Heart right ventricle (tissue), 16 donors: ENCODE measurements at places on chromosomes 5 and 9.

DNA sequence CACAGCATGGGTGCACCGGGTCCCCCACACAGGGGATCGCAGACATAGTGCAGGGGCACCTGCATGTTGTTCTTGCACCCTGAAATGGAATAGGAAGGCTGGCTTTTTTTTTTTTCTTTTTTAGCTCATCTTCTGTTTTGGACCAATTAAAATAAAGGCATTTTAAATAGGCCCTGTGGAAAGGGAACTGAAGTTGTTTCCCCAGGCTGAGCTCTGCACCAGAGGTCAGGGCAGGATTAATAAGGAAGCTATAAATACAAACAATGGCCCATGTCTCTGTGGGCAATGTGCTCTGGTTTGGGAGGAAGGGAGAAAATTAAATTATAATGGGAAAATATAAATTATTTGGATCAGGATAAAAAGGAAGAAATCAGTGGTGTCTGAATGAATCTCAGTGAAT lies 21.2 kb upstream of the KCNMB1 start:
- no peak for DNase-seq

DNA sequence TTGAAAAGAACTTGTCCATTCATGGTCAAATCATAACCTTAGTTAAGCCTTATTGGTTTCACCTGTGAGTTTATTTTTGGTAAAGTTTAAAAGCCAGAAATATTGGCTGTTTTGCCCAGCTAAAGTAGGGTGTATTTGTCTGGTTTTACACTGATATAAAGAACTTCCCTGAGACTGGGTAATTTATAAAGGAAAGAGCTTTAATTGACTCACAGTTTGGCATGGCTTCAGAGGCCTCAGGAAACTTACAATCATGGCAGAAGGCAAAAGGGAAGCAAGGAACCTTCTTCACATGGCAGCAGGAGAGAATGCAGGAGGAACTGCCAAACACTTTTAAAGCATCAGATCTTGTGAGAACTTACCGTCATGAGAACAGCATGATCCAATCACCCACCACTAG lies 55.3 kb downstream of the JAKMIP2 start:
- no peak for DNase-seq

GRCh38 chr5:30392897-30393296 lies 800.6 kb upstream of the CDH6 start:
- no peak for DNase-seq

- no peak for DNase-seq
Observed at GRCh38 chr5:12019306-12019705, 115.1 kb upstream of the CTNND2 start.

DNA sequence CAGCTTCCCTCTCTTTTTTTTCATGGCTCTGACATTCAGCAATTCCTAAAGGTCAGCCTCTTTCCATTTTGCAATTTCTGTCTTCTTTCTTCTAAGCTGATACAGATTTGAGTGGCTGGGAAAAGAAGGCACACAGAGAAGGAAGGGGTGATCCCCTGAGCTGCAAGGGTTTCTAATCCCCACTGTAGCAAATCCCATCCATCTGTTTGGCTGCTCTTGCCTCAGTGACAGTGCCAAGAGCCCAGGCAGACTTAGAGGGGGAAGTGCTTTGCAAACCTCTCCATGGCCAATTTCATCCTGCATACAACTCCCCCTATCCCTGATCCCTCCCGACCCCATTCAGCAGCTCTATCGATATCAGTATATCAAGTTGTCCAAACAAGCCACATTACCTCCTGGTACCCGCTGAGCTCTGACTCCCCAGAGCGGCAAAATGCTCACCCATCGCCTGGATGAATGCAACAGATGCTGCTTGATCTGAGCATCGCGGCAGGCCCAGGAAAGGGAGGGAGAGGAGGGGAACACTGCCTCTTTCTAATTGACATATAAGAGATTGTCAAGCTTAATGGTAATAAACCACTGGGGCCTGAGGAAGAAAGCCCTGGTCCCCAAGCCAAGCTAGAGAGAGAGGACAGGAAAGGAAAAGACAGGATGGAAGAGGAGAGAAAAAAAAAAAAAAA lies 268.9 kb downstream of the ASTN2 start:
- DNase-seq: no peak

GRCh38 chr5:4661326-4661725 lies 478.8 kb upstream of the ADAMTS16 start:
- DNase-seq: no peak

DNA sequence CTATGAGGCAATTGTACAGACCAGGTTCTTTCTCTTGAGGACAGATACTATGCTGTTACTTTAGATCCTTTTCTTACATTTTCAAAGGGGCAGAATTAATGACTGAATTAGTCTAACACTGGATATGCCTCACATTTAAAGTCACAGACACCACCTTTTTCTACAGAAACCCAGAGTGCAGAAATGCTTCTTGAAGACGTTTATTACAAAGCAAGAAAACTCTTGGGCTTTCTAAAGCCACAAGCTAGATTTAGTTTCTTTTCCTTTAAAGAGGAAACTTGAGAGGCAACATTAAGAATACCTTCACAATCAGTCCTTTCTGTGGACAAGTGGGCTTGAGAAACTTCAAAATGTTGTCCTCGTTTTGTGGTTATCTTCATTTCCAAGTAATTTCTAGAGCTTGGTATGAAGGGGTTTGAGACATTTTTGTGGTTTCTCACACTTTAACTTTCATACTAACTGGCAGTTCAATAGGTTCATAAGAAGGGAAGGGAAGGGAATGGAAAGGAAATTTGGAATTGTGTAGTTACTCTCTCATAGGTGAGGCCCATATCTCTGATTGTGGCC lies 527.4 kb downstream of the RASEF start:
- no peak for DNase-seq

DNA sequence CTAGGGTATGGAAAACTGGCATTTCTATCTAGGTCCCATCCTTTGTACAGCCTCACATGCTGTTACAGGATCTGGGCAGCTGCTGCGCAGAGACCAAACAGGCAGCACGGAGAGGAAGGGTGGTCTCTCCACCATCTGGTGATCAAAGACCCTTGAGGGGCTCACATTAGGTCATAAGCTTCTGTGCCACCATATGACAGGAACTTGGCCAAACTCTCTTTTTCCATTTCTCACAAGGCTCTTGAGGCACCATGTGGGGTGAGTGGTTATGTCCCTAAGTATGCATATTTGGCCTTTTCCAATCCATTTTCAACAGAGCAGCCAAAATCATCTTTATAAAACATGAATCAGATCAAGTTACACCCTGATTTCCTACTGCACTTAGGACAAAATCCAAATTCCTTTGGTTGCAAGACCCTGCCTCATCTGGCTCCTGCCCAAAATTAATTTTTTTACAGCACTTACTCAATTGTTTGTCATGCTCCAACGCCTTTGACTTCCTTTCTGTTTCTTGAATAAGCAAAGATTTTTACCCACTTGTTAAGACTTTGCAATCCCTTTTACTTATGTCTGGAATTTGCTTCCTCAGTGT lies 730.0 kb downstream of the MAT2B start:
- DNase-seq: no peak

GRCh38 chr5:175741556-175741955 lies 83.7 kb downstream of the HRH2 start:
- DNase-seq: no peak

DNA sequence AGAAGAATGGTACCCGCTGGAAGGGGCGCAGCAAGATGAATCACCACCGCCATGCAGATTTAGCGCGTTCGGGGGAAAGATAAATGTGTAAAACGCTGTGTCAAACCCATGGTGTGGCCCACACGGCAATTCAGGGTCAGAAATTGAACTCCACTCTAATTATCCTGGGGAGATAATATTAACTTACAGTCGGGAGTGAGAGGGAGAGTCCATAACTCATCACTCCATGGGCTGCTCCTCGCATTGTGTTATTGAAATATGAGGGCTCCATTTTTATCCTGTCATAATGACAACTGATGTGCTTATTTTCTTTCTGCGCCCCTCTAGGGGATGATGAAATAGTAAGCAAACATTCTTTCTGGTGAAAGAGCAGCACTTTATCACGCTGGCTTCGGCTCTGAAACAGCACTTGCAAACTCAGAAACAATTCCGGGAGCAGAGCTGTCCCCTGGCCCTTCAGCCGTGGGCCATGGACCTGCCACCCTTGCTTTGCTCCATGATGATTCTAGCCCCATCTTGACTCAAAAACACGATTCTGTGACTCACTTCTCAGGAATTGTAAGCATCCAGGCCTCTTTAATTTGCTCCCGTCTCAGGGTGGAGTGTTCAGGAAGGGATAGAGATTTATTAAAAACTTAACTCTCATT lies 431.6 kb downstream of the IRX1 start:
- no peak for DNase-seq

DNA sequence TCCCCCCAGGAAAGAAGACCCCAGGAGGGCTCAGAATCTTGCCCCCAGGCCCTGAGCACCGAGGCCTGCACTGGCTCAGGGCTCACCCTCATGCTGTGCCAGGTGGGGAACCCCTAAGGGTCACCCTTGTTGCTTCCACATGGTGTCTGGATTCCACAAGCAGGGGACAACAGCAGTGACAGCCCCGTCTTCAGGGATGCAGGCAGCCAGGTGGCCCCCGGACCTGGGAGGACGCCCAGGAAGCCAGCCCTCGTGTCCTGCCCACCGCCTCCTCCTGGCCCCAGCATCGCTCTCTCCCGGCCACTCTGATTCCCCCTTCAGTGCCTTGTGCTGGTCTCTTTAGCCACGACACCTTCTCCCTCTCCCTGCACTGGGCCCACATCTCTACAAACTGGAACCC lies 60.0 kb upstream of the SARDH start:
- no peak for DNase-seq

DNA sequence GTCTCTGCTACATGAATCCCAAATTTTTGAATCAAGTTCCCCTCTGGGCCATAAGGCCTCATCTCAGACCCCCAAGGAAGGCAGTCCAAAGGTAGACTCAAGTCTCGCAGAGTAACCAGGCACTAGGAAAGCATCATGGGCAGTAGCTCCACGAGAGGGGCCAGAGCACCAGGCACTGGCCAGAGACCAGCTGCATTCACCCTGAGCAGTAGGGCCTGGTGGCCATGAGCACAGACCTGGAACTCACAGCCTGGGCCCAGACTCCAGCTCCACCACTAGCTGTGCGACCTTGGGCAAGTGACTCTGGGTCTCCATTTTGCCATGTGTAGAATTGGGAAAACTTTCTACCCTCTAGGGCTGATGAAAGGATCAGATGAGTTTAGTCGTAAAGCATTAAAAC lies 28.5 kb downstream of the NANS start:
- no peak for DNase-seq

DNA sequence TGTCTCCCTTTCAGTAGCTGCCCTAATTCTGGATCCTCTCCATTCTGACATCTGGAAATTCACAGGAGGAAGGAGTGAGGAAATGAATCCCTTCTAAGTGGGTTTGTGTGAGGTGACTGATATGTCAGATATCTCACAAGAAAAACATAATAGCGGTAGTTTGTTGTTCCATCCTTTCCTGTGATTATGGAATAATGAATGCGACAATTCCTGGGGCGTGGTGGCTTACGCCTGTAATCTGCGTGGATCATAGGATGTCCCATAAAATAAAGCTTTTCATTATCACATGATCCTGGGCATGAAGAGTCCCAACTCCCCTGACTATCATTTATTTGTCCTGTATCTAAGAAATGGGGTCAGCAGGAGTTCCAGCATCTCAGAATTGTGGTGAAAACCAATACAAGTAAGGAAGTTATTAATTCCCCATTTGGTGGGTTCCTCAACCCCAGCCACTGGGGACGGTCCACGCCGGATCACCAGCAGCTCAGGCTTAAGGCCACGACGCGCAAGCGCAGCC lies 375 bp upstream of the C5orf24 start:
- DNase-seq: no peak

GRCh38 chr9:100072805-100073204 lies 26.0 kb downstream of the ERP44 start:
- no peak for DNase-seq

GRCh38 chr5:30405821-30406220 lies 787.7 kb upstream of the CDH6 start:
- DNase-seq: no peak

DNA sequence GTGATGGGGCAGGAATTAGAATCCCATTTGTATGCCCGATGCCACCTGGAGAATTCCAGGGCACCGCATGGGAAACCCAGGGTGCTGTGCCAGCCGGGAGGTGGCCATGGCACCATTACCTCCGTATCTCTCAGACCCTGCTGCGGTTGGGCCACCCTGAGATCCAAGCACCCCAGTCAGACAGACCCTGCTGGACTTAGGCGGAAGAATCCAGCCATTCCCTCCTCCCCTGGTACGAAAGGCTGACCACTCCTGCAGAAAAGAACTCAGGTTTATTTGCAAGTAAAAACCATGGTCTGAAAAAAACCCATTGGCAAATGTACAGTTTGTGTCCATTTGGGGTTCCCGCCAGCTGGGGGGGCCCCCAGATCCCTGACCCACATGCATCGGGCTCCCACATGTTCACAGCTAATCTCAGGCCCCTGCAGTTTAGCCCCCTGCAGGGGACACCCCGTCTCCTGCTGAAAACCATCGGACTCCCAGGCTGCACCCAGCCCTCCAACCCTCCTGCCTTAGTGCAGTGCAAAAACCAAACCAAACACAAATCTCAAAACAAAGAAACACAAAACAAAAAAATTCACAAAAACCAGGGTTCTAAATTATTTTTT lies 23.6 kb upstream of the SARDH start:
- peak; percentile 2 for DNase-seq

GRCh38 chr5:10645146-10645545 lies 81.3 kb downstream of the ANKRD33B start:
- no peak for DNase-seq

DNA sequence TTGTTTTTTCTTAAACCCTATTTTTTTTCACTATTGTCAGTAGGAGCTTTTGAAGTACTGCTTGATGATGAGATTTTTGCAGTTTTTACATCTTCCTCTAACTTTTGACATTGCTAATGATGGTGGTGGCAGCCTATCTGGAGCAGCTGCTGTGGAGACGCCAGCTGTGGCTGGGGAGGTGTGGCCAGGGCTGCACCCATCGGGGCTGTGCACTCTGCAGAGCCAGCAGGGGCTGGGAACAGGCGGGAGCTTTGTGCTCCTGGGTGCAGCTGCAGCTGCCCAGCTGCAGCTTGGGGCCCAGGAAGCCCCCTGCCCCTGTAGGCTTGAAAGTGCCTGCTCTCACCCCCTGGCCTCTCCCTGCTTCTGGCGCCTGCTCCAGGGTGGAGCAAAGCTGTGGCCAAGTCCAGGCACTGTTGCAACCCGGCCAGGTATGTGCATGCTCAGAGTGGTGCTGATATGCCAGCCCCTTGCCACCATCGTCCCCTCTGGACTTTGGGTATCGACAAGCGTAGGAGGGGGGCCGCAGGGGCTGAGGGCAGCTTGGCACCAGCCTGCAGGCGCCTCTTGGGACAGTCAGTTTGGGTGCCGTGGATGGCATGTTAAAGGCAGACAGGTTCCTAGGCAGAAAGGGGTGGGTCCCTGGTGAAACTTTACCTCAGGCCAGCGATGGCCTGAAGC lies 39.2 kb downstream of the FER start:
- DNase-seq: no peak
